Astrocyte of the hippocampus (primary cell): ENCODE measurements at places on chromosomes 11 and 22.
A peak's percentile ranks its signal among the peaks of the same experiment; 100 is the strongest.

DNA sequence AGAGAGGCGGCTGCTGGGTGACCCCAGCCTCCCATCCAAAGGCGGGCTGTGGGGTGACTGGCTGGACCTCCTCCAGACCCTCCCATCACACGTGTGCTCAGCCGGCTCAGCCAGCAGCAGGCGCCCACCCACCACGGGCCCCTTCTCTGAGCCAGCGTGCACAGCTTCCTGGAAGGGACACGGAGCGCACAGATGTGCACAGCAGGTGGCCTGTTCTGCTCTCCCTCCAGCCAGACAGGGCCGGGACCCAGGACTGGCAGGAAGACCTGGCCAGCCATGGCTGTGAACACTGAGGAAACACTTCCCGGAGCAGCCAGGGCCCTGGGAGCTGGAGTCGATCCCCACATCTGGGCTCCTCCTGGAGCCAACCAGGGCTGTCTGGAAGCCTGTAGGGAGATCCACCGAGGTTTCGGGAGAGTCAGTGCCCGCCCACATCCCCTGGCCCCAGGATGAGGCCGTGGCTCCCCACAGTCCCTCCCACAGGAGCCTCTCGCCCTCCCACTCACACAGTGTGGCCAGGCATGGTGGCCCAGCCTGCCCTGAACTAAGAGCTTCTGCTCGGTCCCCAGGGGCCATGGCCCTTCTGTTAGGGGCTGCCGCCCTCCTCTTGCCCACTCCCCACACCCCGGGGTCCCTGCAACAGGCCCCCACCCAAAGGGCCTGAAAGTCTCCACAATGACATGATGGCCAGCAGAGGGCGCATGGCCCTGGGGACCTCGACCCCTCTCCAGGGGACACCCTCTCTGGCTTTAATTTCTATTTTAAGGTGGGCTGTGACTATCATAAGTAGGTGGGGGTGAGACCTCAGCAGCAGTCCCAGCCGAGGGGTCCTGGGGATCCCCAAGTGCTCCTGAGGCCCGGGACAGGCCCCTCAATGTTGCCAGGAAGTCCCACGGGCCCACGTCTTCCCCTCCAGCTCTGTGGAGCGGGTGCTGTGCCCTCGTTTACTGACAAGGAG lies 90.6 kb upstream of the FGF3 start:
- no peak for DNase-seq

GRCh38 chr22:39967103-39967829 lies 7.1 kb downstream of the TMA7B start:
- peak; percentile 54 for DNase-seq

DNA sequence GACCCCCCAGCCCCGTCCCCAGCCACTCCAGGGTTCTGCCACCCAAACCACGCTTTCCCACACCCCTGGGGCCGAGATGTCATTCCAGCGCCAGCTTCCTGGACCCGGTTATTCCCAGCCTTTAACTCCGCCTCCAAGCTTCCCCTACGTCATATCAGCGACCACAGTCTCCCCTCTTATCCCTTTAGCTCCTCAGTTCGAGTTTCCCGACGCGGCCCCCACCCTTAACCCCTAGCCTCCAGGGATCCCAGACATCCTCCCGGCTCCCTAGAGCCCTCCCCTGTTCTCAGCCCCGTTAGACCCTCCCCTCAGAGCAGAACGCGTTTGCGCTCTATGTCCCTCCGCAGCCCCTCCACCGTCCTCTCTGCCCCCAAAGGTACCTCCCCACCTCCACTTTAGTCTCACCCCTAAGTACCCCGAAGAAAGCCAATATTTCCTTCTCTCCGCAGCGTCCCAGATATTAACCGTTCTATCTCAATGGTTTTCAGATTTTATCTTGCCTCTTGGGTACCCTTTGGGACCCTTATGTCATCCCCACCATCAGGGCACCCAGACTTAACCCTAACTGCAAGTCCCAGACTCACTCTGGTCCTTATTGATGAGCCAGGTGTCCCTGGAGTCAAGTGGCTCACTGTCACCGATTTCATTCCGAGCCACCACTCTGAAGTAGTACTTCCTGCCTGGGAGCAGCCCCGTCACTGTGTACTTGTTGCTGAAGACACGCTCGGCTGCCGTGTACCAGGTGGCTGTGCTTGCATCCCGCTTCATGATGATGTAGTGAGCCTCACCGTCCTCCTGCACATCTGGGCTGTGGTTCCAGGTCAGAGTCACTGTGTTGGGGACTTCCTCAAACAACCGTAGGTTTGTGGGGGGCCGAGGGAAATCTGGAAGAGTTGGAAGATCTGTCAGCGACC lies 8.0 kb downstream of the TMEM86A start:
- DNase-seq = peak; percentile 50

GRCh38 chr11:67027483-67027930 lies 4.6 kb downstream of the SYT12 start:
- DNase-seq = no peak

GRCh38 chr11:71964641-71965040 lies 34.1 kb upstream of the IL18BP start:
- DNase-seq = peak; percentile 34

- peak; percentile 39 for DNase-seq
Measured at GRCh38 chr11:77959434-77959833, 35.0 kb downstream of the INTS4 start.

- DNase-seq = no peak
Measured at GRCh38 chr22:49954991-49955580, 5.5 kb upstream of the PIM3 start.

DNA sequence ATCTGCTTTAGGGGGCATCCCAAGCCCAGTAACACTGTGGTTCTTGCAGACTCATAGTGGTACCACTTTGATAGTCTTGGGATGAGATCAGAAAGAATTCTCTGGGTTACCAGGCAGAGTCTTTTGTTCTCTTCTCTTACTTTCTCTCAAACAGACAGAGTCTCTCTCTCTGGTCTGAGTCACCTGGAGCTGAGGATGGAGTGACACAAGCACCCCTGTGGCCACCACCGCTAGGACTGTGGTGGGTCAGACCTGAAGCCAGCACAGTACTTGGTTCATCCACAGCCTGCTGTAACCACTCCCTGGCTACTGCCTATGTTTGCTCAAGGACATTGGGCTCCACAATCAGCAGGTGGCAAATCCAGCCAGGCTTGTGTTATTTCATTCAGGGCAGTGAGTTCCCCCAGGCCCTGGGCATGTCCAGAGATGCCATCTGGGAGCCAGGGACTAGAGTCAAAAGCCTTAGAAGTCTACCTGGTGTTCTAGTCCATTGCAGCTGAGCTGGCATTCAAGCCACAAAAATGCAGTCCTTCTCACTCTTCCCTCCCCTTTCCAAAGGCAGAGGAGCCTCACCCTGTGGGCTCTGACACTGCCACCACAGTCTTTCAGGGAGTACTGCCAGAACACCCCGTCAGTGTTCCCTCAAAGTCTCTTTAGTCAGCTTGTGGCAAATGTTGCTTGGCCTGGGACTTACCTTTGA lies 29.9 kb downstream of the ENDOD1 start:
- DNase-seq = no peak

GRCh38 chr11:68743539-68743938 lies 7.8 kb downstream of the TESMIN start:
- DNase-seq = no peak

- DNase-seq = no peak
Measured at GRCh38 chr11:21343204-21343603, 673.8 kb downstream of the NELL1 start.

GRCh38 chr22:42691440-42691839 lies 29.2 kb downstream of the A4GALT start:
- DNase-seq = no peak

DNA sequence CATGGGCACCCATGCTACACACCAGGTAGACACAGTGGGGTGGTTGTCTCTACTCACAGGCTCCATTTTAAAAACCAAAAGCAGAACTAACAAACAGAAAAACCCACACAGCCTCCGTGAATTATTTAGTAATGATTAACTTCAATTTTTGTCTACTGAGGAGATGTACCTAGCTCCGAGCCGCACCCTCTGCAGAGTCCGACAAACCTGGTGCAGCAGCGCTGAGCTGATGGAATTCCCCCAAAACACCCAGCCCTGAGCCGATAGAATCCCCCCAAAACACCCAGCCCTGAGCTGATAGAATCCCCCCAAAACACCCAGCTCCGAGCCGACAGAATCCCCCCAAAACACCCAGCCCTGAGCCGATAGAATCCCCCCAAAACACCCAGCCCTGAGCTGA lies 927.0 kb downstream of the BRD1 start:
- no peak for DNase-seq

- no peak for DNase-seq
Measured at GRCh38 chr11:113243696-113244095, 70.7 kb upstream of the TTC12 start.

- DNase-seq = no peak
Measured at GRCh38 chr22:37782340-37783168, 25.2 kb upstream of the GCAT start.

DNA sequence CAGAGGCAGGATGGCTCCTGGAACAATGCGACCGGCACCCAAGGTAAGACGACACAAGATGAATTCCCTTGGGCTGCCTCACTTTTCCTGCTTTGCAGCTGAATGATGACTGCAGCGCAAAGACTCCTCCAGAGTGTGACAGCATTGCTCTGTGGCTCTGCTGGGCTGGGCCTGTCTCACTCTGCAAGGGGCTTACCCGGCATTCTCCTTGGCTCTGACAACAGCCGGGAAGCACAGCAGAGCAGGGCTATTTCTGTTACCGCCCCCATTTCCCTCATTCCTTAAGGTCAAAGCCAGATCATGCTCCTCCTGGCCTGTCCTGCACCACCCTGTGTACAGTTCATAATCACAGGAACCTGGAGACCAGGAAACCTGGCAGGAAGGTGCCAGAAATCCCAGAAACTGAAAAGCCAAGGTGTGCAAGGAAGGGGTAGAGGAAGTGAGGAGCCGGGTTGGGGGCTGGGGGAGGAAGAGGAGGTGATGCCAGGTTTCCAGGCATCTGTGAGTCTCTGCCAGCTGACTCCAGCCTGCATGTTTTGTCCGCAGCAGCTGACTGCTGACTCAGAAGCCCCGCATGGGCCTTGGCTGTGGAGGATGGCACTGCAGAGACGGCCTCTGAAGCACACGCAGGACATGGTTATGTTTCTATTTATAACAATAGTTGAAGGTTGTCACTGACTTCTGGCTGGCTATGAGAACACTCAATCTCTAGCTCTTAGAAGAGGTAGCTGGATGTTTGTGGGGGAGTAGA lies 113.6 kb downstream of the MICAL3 start:
- DNase-seq = peak; percentile 93

GRCh38 chr11:92388380-92388779 lies 163.8 kb downstream of the FAT3 start:
- no peak for DNase-seq

DNA sequence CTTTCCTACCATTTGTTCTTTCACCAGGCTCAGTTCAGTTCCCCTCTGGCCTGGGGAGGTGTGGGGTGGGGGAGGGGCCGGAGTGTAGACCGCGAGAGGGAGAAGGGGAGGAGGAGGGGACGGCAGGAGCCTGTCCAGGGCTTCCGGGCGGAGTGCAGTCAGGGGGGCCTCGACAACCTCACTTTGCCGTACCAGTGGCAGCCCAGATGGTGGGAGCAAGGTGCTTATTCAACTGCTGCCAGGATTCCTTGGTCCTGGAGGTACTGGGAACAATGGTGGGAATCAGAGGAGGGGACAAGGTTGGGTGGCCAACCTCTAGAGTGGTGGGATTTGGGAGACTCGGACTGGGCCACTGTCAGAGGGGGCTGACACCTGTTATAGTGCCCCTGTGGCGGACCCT lies 1.2 kb downstream of the BACE1 start:
- DNase-seq = peak; percentile 29

GRCh38 chr11:77361184-77361583 lies 59.7 kb upstream of the GDPD4 start:
- DNase-seq = peak; percentile 74

DNA sequence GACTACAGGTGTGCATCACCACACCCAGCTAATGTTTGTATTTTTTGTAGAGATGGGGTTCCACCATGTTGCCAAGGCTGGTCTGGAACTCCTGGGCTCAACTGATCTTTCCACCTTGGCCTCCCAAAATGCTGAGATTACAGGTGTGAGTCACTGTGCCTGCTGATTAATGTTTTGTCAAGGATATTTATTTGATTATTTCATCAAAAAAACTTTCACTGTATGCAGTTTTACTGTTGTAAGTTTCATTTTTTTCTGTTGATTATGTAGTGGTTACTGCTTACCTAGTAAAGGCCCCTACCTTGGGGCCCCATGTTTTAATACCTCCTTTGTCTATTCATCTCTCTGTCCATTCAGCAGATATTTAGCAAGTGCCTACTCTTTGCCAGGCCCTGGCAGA lies 16.7 kb upstream of the FAM168A start:
- no peak for DNase-seq

DNA sequence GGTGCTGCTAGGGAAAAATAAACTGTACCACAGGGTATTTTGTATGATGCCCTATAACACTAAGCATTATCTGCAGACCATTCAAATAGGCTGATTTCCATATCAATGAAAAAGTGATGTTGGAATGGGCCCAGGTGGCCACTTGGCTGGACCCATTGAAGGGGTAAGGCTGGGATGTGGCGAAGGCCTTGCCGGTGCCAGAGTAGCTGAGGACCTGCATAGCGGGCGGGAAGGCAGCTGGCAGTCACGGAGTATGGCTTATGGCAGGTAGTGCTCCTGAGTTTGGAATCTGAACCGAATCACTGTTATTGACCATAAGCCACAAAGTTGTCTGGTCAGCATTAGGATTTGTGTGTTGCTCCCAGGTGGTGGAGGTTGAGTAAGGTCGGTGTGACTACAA lies 131.0 kb downstream of the MICAL2 start:
- DNase-seq = no peak

DNA sequence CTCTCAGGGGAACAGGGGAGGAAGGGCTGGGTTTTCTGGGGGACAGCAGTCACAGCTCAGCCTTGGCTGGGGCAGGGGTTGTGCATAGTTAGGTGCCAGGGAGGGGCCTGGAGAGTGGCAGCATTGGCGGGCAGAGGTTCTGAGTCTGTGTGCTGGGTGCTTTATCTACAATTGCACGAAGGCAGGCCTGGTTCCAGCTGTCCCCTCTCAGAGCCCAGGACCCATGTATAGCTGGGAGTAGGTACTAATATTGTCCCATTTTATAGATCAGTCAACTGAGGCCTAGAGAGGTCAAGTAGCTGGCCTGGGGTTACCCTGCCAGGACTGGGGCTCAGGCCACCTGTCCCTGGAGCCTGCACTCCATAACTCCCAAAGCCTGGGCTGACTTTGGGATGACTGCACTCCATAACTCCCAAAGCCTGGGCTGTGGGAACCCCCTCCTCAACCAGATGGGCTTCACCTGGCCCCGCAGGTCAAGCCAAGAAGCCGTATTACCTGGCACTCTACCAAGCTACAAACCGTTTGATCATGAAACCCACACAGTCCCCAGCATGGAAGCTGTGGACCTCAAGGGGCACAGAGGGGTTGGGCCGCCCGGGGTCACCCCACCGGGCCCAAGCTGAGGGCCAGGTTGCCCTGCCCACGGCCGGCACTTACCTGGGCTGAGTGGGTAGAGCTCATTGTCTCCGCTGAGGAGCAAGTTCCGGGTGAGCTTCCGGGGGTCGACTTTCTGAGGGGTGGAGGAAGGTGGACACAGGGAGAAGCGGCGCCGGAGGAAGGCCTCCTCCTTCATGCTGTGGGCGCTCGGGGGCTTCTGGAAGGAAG lies 36.5 kb downstream of the OSBPL5 start:
- no peak for DNase-seq

GRCh38 chr11:92801685-92802084 lies 167.8 kb upstream of the MTNR1B start:
- DNase-seq = no peak
